ENCODE measurements at places on chromosomes 4 and X.

DNA sequence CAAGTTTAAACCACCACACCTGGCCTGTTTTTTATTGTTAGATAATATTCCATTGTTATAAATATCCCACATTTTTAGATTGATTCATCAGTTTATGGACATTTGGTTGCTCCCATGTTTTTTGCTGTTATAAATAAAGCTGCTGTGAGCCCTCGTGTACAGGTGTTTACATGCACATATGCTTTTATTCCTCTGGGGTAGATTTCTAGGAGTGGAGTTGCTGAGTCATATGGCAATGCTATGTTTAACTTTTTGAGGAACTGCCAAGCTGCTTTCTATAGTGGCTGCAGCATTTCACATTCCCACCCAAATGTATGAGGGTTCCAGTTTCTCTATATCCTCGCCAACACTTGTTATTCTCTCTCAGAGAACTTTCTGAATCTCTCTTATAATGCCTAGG is 90.5 kb downstream of the TBL1X start:
- DNase-seq = no peak

- no peak for DNase-seq
Observed at GRCh38 chr4:17066236-17066635, 167.8 kb upstream of the LDB2 start.

DNA sequence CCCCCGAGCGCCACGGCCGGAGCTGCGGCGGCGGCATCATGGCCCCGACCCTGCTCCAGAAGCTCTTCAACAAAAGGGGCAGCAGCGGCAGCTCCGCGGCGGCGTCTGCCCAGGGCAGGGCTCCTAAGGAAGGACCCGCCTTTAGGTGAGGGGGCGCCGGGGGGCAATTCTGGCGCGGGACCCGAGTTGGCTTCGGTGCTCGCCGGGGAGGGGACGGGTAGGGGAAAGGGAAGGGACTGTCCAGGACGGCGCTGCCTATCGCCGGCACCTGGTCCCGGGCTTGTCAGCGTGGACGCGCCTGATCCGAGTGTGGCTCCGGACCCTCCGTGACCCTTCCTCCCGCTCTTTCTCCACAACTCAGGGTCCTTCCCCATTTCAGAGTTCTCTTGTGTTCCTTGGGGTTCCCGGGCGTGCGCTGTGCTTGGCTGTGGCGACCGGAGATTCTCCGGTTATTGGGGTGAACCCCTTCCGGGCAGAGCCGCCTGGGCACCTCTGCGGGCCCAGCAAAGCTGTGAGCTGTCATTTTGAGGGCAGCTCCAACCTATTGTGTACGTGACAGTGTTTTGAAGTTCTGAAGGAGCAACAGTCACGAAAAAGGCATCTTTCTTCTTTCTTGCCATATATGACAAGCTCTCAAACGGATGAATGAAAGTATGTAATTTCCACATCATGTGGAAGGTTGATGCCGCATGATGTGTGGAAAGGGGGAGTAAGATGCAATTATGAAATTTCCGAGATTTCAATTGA is 522 bp downstream of the FNIP2 start:
- no peak for DNase-seq

DNA sequence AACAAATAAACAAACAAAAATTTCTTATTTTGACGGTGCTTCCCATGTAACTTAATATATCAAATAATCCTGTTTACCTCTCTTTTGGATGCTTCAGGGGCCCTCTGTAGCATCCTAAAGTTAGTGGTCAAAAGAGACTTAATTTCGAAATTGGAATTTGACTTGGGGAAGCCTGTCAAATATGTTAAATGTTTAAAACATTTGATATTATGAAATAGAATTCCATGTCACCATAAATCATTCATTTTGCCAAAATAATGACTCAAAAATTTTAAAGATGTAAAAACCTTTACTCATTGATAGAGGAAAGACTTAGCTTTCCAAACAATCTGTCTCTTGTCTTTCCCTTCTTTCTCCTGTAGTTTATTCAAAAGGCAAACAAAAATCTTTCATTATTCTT is 20.6 kb upstream of the TEX13A start:
- no peak for DNase-seq

DNA sequence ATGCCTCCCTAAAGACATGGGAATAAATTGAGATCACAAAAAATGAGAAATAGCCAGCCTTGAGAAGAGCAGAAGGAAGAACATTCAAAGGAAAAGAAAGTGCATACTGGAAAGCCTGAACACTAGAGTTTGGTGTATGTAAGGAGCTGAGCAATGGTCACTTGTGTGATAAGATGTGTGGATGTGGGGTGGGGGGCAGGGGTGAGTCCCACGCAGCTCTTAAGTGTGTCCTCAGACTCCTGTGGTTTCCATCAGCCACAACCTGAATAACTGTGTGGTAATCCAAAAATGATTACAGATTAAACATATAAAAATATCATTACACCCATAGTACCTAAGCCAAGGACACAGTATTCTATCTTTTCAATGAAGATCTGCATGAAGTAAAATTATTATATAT is 59.9 kb downstream of the ELOVL6 start:
- no peak for DNase-seq

DNA sequence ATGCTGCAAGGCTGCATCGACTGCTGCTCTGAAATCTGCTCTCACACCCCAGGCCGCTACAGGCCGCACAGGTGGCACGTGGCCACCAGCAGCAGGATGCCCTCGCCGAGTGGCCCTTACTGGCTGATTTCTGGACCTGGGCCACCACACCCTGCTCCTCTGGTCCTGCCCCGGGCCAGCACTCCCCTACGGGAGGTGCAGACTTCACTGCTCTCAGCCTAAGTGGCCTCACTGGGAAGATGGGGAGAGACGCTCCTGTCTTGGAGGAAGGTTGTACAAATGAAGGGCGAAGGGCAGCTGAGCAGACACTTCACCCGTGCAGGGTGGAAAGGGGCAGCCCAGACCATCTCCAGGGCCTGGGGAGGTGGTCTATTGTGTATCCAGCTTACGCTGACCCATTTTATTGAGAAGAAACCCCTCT is 72.5 kb downstream of the ACOX3 start:
- no peak for DNase-seq

All from frontal cortex (tissue), 4 donors.